Ureter (tissue), 1 donor: ENCODE measurements at places on chromosomes 16 and 17. TPM values are rescaled to one million over a fixed set of nuclear protein-coding genes. Genes with fewer than 3 reads are reported as not detected.

DNA sequence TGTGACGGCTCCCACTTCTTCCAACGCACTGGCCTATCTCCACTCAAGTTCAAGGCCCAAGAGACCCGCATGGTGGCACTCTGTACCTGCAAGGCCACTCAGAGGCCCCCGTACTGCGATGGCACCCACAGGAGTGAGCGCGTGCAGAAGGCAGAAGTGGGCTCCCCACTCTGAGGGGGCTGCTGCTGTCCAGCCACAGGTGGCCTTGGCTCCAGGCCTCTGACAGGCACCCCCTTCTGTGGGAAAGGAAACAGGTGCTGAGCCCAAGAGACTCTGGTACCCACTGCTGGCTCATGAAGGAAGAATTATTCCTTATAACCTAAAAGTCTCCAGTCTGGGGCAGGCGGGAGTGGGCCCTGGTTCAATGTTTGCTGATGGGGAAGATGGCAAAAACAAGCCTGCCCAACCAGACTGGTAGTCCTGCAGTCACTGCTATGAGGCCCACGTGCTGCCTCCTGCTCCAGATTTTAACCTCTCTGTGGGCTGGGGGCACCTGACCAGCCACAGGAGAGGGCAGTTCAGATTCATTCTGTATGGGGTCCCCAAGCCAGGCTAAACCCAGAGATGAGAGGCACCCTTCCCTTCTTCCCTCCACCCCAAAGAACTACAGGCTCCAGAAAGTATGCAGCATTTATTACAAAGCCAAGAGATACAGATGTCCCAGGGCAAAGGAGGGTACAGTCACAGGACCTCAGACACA lies 3.3 kb downstream of the CISD3 start:
- no peak for DNase-seq

The KIFC3 gene
- total RNA-seq: 117 TPM

DNA sequence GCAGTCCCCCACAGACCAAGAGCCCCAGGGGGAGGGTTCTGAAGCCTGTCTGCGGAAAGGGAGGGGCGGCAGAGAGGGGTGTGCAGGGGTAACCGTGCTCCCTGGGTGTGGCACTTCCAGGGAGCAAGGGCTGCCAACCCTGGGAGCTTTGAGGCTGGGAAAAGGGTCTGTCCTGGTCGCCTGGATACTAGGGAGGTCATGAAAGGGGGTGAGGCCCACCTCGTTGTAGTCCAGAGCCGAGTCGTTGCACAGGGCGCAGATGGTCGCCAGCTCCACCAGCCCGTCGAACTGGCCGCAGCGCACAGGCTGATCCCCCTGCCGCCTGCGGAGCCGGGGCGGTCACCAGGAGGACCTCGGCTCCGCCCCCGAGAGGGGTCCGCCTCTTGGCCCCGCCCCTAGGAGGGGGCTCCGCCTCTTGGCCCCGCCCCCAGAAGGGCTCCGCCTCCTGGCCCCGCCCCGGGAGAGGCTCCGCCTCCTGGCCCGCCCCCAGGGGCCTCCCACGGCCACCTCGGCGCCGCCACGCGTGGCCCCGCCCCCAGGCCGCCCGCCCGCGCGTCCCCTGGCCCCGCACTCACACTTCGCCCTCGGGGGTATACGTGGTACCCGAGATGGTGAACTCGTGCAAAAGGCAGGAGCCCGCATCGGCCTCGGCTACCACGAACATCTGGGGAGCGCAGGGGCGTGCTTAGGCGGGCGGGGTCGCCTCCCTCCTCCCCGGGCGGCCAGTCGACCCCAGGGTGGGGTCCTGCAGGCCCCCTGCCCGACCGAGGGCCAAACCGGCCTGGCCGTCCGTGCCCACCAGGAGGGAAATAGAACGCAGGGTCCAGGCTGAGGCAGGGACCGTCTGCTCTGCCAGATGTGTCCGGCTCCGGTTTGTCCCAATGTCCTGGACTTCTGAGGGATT lies 19.5 kb downstream of the ATP2A3 start:
- no peak for DNase-seq

DNA sequence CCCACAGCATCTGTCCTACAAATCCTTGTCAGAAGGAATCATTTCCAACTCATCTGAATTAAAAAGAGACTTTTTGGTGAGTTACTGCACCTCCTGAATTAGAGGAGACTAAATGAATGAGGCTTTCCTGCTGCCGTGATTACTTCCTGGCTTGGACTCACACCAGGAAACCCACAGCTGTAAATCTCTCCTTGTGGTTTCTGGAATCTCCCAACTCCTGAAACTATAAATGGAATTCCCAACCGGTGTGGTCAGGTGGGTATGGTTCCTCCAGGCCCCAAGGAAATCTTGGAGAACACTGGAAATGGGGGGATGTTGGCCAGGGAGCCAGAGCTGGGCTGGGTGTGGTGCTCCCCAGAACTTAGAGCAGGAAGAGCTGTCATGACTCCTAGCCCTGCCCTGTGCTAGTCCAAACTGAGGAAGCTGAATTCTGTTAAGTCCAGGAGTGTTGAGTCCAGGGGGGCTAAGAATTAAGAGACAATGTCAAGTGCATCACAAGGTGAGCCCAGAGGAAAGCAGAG lies 216.4 kb downstream of the GSG1L start:
- no peak for DNase-seq

DNA sequence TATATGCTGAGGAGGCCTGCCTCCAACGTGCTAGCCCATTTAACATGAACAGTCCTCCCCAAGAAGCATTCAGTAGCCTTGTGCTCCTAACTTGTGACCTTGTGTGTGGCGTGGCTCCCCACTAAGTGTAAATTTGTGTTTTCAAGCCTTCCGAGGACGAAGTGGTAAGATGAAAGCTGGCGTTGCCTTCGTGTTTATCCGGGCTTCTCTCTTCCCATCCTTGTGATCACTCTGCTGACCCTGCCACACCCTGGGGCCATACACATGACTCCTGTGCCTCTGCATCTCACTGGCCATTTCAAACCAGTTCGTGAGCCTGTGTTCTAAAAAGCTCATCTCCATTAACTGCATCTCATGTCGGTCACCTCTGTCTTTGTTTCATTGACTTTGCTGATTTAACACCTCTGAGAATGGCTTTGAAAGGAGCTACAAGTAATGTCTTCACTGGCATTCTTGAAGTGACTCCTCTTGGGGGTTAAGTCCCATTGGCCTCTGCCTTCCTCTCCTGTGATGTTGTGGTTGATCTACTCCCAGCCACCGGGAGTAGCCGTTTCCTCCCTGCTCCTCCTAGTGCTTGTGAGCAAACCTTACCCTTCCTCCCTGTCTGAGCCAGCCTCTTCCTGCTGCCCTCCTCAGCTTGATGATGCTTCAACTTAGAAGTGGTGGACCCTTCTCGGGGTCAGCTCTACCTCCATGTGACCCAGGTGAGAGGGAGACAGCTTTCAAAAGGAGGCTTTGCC lies 27.4 kb upstream of the NAGLU start:
- DNase-seq: no peak

DNA sequence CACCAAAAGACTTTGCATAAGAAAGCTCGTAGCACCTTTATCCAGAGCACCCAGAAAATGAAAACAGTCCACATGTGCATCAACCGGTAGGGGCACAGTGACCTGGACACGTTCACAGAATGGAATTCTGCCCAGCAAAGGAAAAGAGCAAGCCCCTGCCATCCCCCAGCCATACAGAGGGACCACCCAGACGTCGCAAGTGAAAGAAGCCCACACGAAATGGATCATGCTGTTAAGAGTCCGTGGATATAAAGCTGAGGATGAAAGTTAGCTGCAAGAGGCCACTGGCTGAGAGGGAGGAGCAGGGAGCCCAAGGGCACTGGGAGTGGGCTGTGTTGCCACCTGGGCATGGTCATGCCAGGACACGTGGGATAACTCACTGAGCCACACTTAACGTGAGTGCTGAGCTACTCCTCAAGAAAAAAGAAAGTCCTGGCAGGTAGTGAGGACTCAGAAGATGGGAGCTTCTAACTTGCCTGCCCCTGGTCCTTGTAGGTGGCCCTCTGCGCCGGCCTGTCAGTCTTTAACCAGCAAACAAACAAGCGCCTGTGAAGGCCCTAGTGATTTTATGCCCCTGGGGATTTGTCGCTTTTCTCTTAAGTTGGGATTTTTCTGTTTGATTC lies 190.7 kb downstream of the C16orf95 start:
- DNase-seq: no peak

The CAMKK1 gene
- total RNA-seq: 7.8 TPM

DNA sequence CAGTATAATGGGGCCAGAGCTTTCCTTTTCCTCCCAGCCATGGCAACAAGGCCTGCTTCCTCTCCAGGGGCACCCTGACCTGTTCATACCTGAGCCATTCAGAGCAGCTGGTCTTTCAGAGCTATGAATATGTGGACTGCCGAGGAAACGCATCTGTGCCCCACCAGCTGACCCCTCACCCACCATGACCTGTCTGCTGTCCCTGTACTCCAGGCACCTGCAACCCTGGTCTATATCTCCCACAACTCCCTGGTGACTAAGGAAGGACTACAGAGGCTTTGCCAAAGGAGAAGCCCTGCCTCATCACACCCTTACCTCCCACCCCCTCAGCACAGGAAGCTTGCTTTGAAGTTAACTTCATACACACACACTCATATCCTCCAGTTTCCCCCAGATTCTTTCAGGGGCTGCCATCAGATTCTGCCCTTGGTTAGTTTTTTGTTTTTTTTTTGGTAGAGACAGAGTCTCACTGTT lies 6.0 kb downstream of the TMEM106A start:
- DNase-seq: no peak

DNA sequence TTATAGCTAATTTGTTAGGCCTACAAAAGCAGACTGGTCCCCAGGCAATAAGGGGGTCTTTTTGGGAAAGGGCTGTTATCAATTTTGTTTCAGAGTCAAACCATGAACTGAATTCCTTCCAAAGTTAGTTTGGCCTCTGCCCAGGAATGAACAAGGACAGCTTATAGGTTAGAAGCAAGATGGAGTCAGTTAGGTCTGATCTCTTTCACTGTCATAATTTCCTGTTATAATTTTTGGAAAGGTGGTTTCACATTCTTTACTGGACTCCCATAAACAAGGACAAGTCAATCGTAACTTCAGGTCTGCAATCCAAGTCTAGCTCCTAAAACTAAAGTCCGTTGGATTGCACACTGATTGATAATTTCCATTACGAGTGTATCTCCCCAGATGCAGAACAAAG lies 30.1 kb upstream of the SHCBP1 start:
- DNase-seq: no peak

The TIMP2 gene
- 118 TPM for total RNA-seq

- no peak for DNase-seq
Observed at GRCh38 chr16:15483857-15484256, 49.5 kb downstream of the BMERB1 start.

GRCh38 chr17:60920107-60920506 lies 242.5 kb downstream of the BCAS3 start:
- no peak for DNase-seq

DNA sequence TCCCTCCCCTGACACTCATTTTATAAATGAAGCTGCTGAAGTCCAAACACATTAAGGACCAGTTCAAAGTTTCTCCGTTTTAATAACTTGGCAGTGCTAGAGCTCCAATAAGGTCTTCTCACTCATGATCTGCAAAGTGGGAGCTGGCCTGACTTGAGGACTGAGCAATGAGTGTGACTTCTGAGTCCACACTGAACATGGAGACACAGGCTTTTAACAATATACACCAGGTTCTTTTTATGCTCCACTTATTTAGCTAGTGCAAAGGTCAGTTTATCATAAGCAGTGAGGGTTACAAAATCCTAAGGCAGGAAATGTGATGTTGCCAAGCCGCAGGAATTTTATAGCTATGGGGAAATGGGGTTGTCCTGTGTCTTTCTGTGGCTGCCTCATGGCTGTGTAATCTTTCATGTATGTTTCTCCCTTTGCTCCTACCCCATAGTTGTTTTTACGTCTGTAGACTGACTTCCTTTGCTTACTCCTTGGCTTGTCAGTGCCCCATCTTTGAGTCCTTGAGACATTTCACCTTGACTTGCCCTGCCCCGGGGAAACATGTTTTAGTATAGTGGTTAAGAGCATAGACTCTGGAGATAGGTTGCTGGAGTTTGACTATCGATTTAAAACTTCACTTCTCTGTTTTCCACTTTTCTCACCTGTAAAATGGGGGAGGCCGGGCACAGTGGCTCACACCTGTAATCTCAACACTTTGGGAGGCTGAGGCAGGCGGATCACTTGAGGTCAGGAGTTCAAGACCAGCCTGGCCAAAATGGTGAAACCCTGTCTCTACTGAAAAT lies 12.2 kb upstream of the MMD start:
- DNase-seq: no peak

- DNase-seq: no peak
Observed at GRCh38 chr16:56709443-56710040, 20.4 kb upstream of the NUP93 start.

The CDRT15 gene
- not detected for total RNA-seq

DNA sequence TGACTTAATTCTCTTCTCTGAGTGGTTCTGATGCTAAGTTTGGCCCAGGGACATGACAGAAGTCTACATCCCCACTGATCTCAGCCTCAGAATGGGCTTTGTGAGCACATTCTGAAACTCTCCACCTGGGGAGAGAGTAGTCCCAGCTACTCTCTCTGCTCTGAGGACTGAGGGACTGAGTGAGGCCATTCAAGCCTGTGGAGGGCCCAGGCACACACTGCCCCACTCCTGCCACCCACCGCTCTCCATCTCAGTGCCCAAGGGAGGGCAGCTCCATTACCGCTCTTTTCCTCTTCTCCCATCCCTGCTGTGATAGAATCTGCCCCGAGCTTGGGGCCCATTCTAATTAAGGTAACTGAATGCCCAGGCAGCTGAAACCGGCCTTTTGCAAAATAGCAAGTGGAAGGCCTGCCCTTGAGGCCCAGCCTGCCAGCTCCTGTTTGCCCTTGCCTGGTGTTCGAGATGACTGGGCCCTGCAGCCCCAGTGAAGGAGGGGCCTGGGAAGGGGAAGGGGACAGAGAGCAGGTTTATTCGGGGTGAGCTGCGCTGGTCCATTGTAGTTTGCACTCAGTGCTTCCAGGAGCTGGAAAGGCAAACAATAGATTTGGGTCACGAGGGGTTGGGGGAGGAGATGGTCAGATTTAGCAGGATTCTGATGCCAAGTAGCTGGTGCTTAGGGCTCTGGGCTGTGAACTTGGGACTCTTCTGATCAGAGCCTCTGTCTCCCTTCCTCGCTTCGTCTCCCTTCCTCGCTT lies 76.2 kb downstream of the RAB11FIP4 start:
- no peak for DNase-seq

GRCh38 chr16:52537516-52537915 lies 9.4 kb downstream of the TOX3 start:
- DNase-seq: no peak

- DNase-seq: no peak
Observed at GRCh38 chr16:85936816-85937215, 37.9 kb downstream of the IRF8 start.

The GFAP gene
- total RNA-seq: 0.81 TPM

DNA sequence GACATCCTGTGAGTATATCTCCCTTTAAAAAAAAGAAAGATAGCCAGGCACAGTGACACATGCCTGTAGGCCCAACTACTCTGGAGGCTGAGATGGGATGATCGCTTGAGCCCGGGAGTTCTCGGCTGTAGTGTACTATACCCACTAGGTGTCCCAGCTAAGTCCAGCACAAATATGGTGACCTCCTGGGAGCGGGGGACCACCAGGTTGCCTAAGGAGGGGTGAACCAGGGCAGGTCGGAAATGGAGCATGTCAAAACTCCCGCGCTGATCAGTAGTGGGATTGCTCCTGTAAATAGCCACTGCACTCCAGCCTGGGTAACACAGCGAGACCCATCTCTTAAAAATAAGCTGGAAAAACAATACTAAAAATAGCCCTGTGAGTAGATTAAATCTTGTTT lies 29.4 kb downstream of the GINS2 start:
- DNase-seq: no peak

The MLLT6 gene
- total RNA-seq: 209 TPM

- DNase-seq: no peak
Observed at GRCh38 chr17:1830288-1830687, 483 bp downstream of the RPA1 start.

- no peak for DNase-seq
Observed at GRCh38 chr17:43873091-43873490, 26.1 kb downstream of the CD300LG start.

GRCh38 chr17:73586921-73587602 lies 57.2 kb downstream of the SDK2 start:
- DNase-seq: no peak
